ENCODE measurements at places on chromosomes 6 and 20. TPM values are rescaled to one million over a fixed set of nuclear protein-coding genes. Genes with fewer than 3 reads are reported as not detected.

GRCh38 chr6:78896227-78896626 is 28.9 kb downstream of the IRAK1BP1 start:
- no peak overlapping the region for H3K4me3 ChIP-seq
- H3K36me3 ChIP-seq, result no peaks in the 10 kb centered on the region
- DNase-seq, result no peak
- no peaks in the 10 kb centered on the region for H3K4me1 ChIP-seq

Gene RTN4IP1
- total RNA-seq, result 15.3 TPM

Gene SLC2A10
- total RNA-seq, result 2.5 TPM

Gene NMBR
- total RNA-seq, result 0.23 TPM

Gene IRAK1BP1
- total RNA-seq, result 1.00 TPM

Gene SALL4
- not detected for total RNA-seq

Measured in gastrocnemius medialis (tissue), 4 donors.